Suprapubic skin (tissue), 4 donors: ENCODE measurements at places on chromosomes 1 and 21. TPM values are rescaled to one million over a fixed set of nuclear protein-coding genes. Genes with fewer than 3 reads are reported as not detected.

DNA sequence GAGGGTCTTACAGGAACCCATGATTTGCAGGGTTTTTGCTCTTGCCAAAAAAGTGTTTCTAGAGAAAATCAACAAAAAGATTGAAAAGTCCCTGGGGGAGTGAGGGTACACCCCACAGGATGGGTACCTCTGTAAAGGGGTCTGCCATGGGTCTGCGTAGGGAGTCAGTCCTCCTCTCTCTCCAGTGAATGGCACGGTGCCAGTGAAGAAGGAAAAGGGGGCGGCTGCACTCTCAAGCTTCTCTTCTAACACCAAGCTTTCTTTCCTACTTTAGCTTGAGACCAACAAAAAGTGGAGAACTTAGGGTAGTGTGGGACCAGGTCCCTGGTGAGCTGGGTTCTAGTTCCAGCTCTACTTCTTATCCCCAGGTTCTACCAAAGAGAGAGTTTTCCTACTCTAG lies 87.4 kb downstream of the GLUL start:
- no peak overlapping the region for H3K4me3 ChIP-seq
- H3K27me3 ChIP-seq, result no peaks in the 10 kb centered on the region
- H3K27ac ChIP-seq, result peak overlapping the region; percentile 7
- H3K36me3 ChIP-seq, result no peaks in the 10 kb centered on the region
- H3K4me1 ChIP-seq, result peaks cover 36% of the 10 kb centered on the region

- H3K36me3 ChIP-seq, result no peaks in the 10 kb centered on the region
- no peak for DNase-seq
- no peak overlapping the region for H3K27ac ChIP-seq
- no peak overlapping the region for H3K4me3 ChIP-seq
Measured at GRCh38 chr1:214205053-214205452, 75.9 kb upstream of the SMYD2 start.

GRCh38 chr1:60903591-60903990 lies 178.8 kb upstream of the NFIA start:
- DNase-seq, result peak; percentile 66
- peak overlapping the region; percentile 75 for H3K27ac ChIP-seq
- no peaks in the 10 kb centered on the region for H3K36me3 ChIP-seq
- H3K27me3 ChIP-seq, result no peaks in the 10 kb centered on the region
- H3K4me1 ChIP-seq, result peaks cover 20% of the 10 kb centered on the region

DNA sequence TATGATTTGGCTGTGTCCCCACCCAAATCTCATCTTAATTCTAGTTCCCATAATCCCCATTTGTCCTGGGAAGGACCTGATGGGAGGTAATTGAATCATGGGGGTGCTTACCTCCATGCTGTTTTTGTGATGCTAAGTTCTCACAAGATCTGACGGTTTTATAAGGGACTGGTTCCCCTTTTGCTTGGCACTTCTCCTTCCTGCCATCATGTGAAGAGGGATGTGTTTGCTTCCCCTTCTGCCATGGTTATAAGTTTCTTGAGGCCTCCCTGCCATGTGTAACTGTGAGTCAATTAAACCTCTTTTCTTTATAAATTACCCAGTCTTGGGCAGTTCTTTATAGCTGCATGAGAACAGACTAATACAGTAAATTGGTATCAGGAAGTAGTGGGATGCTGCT lies 114.1 kb downstream of the ZNF648 start:
- no peak overlapping the region for H3K4me3 ChIP-seq
- H3K27ac ChIP-seq, result no peak overlapping the region
- no peaks in the 10 kb centered on the region for H3K27me3 ChIP-seq

- H3K4me3 ChIP-seq, result no peak overlapping the region
- H3K36me3 ChIP-seq, result no peaks in the 10 kb centered on the region
- no peaks in the 10 kb centered on the region for H3K27me3 ChIP-seq
- DNase-seq, result no peak
Measured at GRCh38 chr1:42260376-42261070, 74.5 kb downstream of the FOXJ3 start.

DNA sequence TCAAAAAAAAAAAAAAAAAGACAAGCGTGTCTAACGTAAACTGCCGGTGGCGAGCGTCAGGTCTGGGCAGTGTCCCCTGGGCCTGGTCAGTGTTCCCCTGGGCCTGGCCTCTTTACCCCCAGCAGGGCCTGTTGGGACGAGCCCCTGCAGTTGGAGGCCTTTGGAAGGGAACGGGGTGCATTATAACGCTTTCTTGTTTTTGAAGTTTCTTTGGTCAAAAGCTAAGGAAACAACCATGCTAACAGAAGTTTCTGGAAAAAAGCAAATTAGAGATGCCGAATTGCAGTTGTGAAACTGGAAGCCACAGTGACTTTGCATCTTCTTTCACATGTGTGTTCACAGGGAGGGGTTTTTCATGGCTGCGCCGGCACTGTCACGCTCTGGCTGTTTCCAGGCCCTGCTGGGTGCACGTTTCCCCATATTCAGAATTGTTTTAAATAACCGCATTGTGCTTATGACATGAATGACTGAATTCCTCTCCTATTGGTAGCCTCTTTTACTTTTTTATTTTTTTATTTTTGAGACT lies 16.0 kb downstream of the RRP1 start:
- no peak overlapping the region for H3K4me3 ChIP-seq
- H3K27ac ChIP-seq, result no peak overlapping the region
- H3K27me3 ChIP-seq, result no peaks in the 10 kb centered on the region
- H3K36me3 ChIP-seq, result peaks cover 50% of the 10 kb centered on the region
- H3K4me1 ChIP-seq, result peaks cover 15% of the 10 kb centered on the region

DNA sequence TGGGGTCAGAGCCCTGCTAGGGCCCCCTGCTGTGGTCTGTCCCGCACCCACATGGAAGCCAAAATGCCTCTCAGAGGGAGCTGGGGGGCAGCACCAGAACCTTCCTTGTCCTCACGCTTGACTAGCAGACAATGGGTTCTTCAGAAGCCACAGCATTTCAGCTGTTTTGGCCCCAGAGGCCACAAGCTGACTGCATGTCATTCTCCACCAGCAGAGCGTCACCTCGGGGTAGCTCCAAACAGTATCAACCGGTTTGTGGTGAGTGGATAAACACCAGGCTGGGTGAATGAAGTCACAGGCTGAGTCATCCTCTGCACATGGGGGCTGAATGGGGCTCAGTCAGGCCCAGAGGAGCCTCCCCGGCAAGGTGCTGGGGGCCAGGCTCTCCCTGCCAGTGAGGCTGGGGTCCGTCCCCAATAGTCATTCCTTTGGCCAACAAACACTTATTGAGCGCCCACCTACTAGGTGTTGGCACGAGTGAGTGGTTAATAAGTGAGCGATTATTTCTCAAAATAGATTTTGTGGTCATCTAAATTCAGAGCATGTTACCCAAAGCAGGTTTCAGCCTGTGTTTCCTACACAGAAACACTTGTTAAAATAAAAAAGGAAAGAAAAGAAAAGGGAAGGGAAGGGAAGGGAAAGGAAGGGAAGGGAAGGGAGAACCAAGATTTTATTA lies 9.1 kb downstream of the OLIG1 start:
- H3K4me1 ChIP-seq, result no peaks in the 10 kb centered on the region
- no peak for DNase-seq
- peaks cover 43% of the 10 kb centered on the region for H3K27me3 ChIP-seq
- no peak overlapping the region for H3K4me3 ChIP-seq

DNA sequence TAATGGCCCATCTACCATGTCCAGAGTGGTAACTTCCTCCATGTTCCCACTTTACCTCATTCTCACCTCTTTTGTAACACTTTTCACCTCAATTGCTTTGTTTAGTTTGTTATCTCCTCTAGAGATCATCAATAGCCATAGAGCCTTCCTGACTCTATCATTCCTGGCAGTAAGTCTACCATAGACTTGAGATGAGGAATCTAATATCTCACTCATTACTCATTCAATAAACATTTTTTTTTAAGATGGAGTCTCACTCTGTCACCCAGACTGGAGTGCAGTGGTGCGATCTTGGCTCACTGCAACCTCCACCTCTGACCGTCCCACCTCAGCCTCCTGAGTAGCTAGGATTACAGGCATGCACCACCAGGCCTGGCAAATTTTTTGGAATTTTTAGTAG lies 7.1 kb downstream of the NMNAT2 start:
- H3K4me3 ChIP-seq, result no peak overlapping the region
- no peaks in the 10 kb centered on the region for H3K4me1 ChIP-seq
- peaks cover 6% of the 10 kb centered on the region for H3K27me3 ChIP-seq
- H3K36me3 ChIP-seq, result no peaks in the 10 kb centered on the region
- H3K27ac ChIP-seq, result no peak overlapping the region

- no peaks in the 10 kb centered on the region for H3K27me3 ChIP-seq
- no peaks in the 10 kb centered on the region for H3K4me1 ChIP-seq
- no peaks in the 10 kb centered on the region for H3K36me3 ChIP-seq
- no peak for DNase-seq
- H3K4me3 ChIP-seq, result no peak overlapping the region
Measured at GRCh38 chr1:97258597-97258996, 537.0 kb downstream of the PTBP2 start.

- H3K36me3 ChIP-seq, result no peaks in the 10 kb centered on the region
- no peak overlapping the region for H3K27ac ChIP-seq
- H3K27me3 ChIP-seq, result no peaks in the 10 kb centered on the region
- DNase-seq, result no peak
- peaks cover 4% of the 10 kb centered on the region for H3K4me1 ChIP-seq
- H3K4me3 ChIP-seq, result no peak overlapping the region
Measured at GRCh38 chr1:83554174-83554573, 444.8 kb downstream of the TTLL7 start.

- H3K27ac ChIP-seq, result peak within 1 kb of the TSS; percentile 71
- peaks cover 25% of the 10 kb centered on the region for H3K36me3 ChIP-seq
- no peaks in the 10 kb centered on the region for H3K27me3 ChIP-seq
- peak within 1 kb of the TSS; percentile 57 for H3K4me3 ChIP-seq
Measured at GRCh38 chr1:32200226-32201010, at the start of gene CCDC28B. TSS of gene CCDC28B (plus strand) at chr1:32200595. CDS start at chr1:32201936, 1,341 bp downstream.

DNA sequence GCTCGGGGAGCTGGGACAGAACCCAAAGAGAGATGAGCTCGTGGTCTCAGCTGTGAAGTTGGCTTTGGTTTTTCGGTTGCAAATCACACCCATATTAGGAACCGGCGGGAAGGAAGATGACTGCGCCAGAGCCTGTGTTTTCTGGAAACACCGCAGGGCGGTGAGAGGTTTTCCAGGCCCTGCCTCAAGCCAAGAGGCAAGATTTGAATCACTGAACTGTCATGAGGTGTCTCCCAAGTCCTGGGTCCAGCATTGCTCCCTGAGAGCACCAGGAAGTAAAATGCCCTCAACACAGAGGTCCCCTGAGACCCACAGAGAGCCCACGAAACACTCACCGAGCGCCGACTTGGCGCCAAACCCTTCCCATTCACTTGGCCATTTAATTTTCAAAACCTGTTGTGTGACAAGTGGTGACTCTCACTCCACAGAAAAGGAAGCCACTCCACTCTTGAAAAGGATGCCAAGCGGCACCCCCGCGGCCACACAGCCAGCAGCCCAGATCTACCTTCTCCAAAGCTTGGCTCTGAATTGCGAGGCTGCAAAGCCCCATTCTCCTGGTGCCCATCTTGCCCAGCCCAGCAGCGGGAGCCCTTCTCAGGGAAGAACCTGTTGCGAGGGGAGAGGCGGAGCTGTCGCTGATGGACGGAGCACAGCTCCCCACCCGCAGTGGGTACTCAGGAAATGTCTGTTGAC lies 99.0 kb upstream of the RUNX3 start:
- no peak overlapping the region for H3K27ac ChIP-seq
- peaks cover 15% of the 10 kb centered on the region for H3K4me1 ChIP-seq
- peaks cover 20% of the 10 kb centered on the region for H3K27me3 ChIP-seq
- H3K36me3 ChIP-seq, result no peaks in the 10 kb centered on the region
- DNase-seq, result no peak

GRCh38 chr1:109763646-109764415 lies at the start of gene EPS8L3:
TSS of gene EPS8L3 (minus strand) at chr1:109763923. CDS start at chr1:109761749, 2,174 bp downstream.
- no peaks in the 10 kb centered on the region for H3K27me3 ChIP-seq
- peak; percentile 73 for DNase-seq
- no peaks in the 10 kb centered on the region for H3K36me3 ChIP-seq
- no peak within 1 kb of the TSS for H3K27ac ChIP-seq
- H3K4me1 ChIP-seq, result peaks cover 8% of the 10 kb centered on the region

GRCh38 chr1:176854758-176855745 lies 309.5 kb downstream of the ASTN1 start:
- no peak overlapping the region for H3K4me3 ChIP-seq
- no peak overlapping the region for H3K27ac ChIP-seq

DNA sequence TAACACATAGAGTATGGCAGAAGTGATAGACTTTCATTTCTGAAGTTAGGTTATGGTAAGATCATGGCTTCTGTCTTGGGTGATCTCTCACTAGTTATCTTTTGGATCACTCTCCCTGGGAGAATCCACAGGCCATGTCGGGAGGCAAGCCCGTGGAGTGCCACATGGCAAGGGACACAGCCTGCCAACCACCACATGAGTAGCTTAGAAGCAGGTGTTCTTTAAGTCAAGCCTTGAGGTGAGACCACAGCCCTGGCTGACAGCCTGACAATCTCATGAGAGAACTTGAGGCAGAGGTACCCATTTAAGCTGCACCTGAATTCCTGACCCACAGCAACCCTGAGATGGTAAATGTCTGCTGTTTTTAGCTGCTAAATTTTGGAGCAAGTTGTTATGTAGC lies 130.4 kb downstream of the KCNN3 start:
- no peaks in the 10 kb centered on the region for H3K36me3 ChIP-seq
- no peak for DNase-seq
- H3K4me3 ChIP-seq, result no peak overlapping the region
- no peaks in the 10 kb centered on the region for H3K4me1 ChIP-seq
- no peak overlapping the region for H3K27ac ChIP-seq

DNA sequence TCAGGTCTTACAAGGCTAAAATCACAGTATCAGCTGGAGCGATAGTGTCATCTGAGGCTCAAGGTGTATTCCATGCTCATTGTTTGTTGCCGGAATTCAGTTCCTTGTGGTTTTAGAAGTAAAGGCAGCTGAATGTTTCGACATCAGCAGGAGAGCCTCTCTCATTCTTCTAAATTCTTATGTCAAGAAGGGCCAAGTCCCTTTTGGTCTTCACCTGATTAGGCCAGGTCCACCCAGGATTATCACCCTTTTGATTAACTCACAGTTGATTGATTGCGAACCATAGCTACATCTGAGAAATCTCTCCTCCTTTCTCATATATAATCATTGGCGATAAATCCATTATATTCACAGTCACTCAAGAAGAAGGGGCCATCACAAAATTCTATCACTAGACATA lies 806.7 kb upstream of the PRMT6 start:
- H3K36me3 ChIP-seq, result no peaks in the 10 kb centered on the region
- no peaks in the 10 kb centered on the region for H3K27me3 ChIP-seq
- H3K4me1 ChIP-seq, result no peaks in the 10 kb centered on the region
- H3K4me3 ChIP-seq, result no peak overlapping the region

- no peaks in the 10 kb centered on the region for H3K4me1 ChIP-seq
- no peaks in the 10 kb centered on the region for H3K36me3 ChIP-seq
- no peaks in the 10 kb centered on the region for H3K27me3 ChIP-seq
- no peak overlapping the region for H3K27ac ChIP-seq
- H3K4me3 ChIP-seq, result no peak overlapping the region
Measured at GRCh38 chr1:170284512-170284911, 138.8 kb downstream of the NTMT2 start.

DNA sequence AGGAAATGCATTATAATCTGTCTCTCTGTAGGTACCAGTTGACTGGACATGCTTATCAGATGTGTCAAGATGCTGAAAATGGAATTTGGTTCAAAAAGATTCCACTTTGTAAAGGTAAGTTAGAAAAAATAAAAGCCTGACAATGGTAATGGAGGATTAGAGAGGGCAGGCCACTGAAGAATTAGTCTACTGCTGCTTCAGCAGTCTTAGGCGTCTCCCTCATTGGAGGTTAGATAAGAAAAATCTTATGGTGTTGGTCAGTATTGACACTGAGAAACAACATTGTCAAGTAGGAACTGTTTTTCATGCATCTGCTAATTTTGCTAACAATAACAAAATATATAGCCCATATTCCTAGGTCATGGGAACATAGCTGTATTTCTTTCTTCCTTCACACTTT lies 20.1 kb downstream of the CR2 start:
- no peaks in the 10 kb centered on the region for H3K36me3 ChIP-seq
- DNase-seq, result no peak
- H3K4me3 ChIP-seq, result no peak overlapping the region
- H3K4me1 ChIP-seq, result no peaks in the 10 kb centered on the region

LACTBL1 gene
- not detected for total RNA-seq

TMEM82 gene
- not detected for total RNA-seq

PIGC gene
- total RNA-seq, result 32.9 TPM

PDE9A gene
- 4.5 TPM for total RNA-seq

TSPEAR gene
- 0.32 TPM for total RNA-seq

ERRFI1 gene
- 312 TPM for total RNA-seq

RO60 gene
- total RNA-seq, result 63.4 TPM
